PC-9 (cell line): ENCODE measurements at places on chromosomes 5 and 9. TPM values are rescaled to one million over a fixed set of nuclear protein-coding genes. Genes with fewer than 3 reads are reported as not detected.

DNA sequence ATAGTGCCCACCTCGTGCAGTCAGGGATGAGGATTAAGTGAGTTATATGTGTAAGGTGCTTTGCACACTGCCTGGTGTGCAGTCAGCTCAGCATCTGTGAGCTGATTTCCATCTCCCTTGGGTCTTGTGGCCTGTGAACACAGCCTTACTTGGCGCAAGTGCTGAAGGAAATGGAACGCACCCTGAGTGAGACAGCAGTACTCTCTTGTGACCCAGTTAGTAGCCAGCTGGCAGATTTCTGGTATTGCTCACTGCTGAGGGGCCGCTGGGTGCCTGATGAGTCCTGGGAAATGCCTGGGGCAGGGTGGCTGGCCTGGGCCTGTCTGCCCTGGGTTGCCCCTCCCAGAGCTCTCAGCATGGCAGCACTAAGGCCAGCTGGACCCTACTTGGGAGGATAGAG lies 90.9 kb upstream of the BOD1 start:
- no peak overlapping the region for H3K27ac ChIP-seq
- H3K4me1 ChIP-seq: no peaks in the 10 kb centered on the region
- H3K27me3 ChIP-seq: no peaks in the 10 kb centered on the region
- H3K4me3 ChIP-seq: no peak overlapping the region

Gene CNTFR
- not detected in 2 replicates for total RNA-seq

GRCh38 chr9:110095161-110095595 lies 112.8 kb downstream of the C9orf152 start:
- DNase-seq: no peak
- H3K27me3 ChIP-seq: no peaks in the 10 kb centered on the region
- peaks cover 23% of the 10 kb centered on the region for H3K4me1 ChIP-seq
- no peaks in the 10 kb centered on the region for H3K36me3 ChIP-seq

- H3K36me3 ChIP-seq: peaks cover 38% of the 10 kb centered on the region
- H3K4me1 ChIP-seq: peaks cover 13% of the 10 kb centered on the region
- no peak for DNase-seq
- no peaks in the 10 kb centered on the region for H3K27me3 ChIP-seq
- no peak overlapping the region for H3K27ac ChIP-seq
Observed at GRCh38 chr5:87408204-87408603, 4.5 kb downstream of the CCNH start.

GRCh38 chr9:70297141-70297540 lies 38.4 kb downstream of the SMC5 start:
- H3K36me3 ChIP-seq: peaks cover 53% of the 10 kb centered on the region
- DNase-seq: no peak
- H3K4me1 ChIP-seq: no peaks in the 10 kb centered on the region
- no peak overlapping the region for H3K4me3 ChIP-seq
- no peak overlapping the region for H3K27ac ChIP-seq

- peaks cover 28% of the 10 kb centered on the region for H3K4me1 ChIP-seq
- H3K4me3 ChIP-seq: peak overlapping the region; percentile 44; the same call in 1 of the 2 replicates
- no peaks in the 10 kb centered on the region for H3K36me3 ChIP-seq
Observed at GRCh38 chr9:27539479-27540441, 10.1 kb upstream of the MOB3B start.

- no peak overlapping the region for H3K4me3 ChIP-seq
- no peaks in the 10 kb centered on the region for H3K36me3 ChIP-seq
- no peaks in the 10 kb centered on the region for H3K27me3 ChIP-seq
- H3K4me1 ChIP-seq: no peaks in the 10 kb centered on the region
- H3K27ac ChIP-seq: no peak overlapping the region
Observed at GRCh38 chr5:121019106-121019505, 555.0 kb downstream of the PRR16 start.

Gene ARSI
- total RNA-seq: 2.6 and 3.2 TPM in 2 replicates

DNA sequence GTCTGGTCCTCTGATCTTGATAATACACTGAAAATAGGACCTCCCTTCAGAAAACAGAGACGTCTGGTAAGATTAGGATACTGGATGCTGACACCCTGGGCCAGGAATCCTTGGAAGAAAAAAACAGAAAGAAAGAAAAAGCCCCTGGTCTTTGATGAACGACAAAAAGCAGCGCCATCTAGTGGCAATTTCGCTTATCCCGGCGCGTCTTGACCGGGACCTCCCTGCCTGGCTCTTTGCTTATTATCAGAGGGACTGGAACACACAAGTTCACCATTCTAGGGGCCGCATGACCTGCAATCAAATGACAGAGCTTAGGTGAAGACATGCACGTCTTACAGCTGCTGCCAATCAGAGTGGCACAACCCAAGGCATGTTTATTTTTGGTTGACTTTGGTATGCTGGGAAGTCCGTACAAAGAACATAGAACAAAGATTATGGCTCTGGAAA lies 114.9 kb upstream of the NFIB start:
- DNase-seq: peak; percentile 49
- H3K4me3 ChIP-seq: no peak overlapping the region
- no peaks in the 10 kb centered on the region for H3K27me3 ChIP-seq

GRCh38 chr9:123120131-123120530 lies 86.7 kb downstream of the GPR21 start:
- H3K27ac ChIP-seq: no peak overlapping the region
- H3K4me1 ChIP-seq: no peaks in the 10 kb centered on the region
- H3K27me3 ChIP-seq: no peaks in the 10 kb centered on the region
- H3K36me3 ChIP-seq: no peaks in the 10 kb centered on the region
- no peak for DNase-seq

DNA sequence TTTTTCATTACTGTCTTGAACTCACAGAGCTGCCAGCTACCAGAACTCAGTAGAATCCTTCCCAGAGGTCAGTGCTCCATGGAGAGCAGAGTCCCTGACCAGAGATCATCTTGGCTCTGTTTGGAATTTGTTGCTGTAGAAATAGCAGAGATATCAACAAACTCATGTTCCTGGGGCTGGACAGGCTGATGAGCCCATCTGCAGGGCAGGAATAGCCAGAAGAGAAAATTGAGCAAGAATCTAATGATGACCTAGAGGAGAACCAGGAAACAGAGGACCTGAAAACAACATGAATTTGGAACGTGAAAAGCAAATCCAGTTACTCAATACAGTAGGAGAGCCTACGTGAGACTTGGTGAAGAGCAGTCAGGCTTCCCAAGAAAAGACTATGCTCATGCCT lies 437.8 kb downstream of the PLK2 start:
- H3K4me3 ChIP-seq: no peak overlapping the region
- peaks cover 31% of the 10 kb centered on the region for H3K4me1 ChIP-seq
- peak overlapping the region; percentile 82 for H3K27ac ChIP-seq

GRCh38 chr5:88883059-88883835 lies at the start of gene MEF2C:
Gene MEF2C (minus strand): TSS chr5:88883184. CDS start chr5:88823788, 59,396 bp downstream.
- peak within 1 kb of the TSS; percentile 87 for H3K4me3 ChIP-seq
- no peak for DNase-seq
- peaks cover 13% of the 10 kb centered on the region for H3K4me1 ChIP-seq
- no peaks in the 10 kb centered on the region for H3K36me3 ChIP-seq

DNA sequence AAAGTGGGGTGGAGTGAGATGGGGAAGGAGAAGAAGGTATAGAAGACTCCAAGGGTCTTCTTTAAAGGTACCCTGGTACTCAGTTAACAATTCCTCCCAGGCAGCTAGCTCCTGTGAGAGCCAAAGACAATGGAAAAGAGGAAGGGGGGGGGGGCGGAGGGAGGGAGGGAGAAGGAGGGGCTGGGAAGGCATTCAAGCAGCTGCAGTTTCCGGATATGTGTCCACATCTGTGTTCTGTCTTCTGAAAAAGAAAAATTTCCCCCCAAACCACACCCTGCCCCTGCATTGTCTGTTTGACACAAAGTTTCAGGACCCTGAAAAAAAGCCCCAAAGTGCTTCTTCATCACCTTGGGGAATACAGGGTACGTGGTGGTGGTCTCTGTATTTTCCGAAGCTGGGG lies 11.1 kb downstream of the SPRY4 start:
- H3K36me3 ChIP-seq: peaks cover 61% of the 10 kb centered on the region
- H3K4me1 ChIP-seq: peaks cover 12% of the 10 kb centered on the region; the same call in 1 of the 2 replicates
- no peak overlapping the region for H3K27ac ChIP-seq
- no peak overlapping the region for H3K4me3 ChIP-seq
- H3K27me3 ChIP-seq: no peaks in the 10 kb centered on the region

Gene RANBP3L
- not detected in 2 replicates for total RNA-seq

DNA sequence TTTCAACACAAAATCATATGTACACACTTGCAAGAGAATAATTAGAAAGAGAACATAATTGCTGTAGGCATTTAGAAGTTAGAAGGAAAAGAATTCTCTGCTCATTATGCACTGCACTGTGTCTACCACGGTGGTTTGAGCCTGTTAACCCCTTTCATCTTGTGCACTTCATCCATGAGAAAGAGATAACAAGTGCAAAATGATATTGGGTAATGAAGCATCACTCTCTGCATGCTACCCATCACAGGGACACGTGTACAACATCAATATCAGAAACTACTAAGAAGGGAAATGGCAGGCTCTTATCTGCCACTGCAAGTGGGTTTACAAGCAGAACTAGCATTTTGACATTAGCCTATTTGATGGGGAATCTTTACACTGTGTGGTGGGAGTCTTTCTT lies 202.6 kb downstream of the CDH12 start:
- no peaks in the 10 kb centered on the region for H3K27me3 ChIP-seq
- no peaks in the 10 kb centered on the region for H3K36me3 ChIP-seq
- H3K27ac ChIP-seq: no peak overlapping the region
- H3K4me1 ChIP-seq: no peaks in the 10 kb centered on the region

DNA sequence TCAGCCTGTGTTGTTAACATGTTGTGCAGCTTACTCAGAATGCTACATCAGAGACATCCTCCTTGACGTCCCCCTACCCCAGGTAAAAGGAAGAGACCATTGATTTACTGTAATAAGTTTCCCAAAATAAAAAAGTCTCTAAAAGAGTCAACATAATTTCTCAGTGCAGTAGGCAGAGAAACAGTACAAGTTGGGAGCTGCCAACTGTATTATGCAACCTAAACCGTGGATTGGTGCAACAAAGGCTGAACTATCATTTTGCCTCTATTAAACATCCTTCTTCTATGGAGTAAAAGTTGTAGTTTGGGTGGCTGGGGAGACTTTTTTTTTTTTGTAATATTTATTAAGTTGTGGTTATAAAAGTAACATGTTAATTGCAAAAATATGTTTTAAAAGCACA lies 208.0 kb downstream of the NR3C1 start:
- no peak overlapping the region for H3K4me3 ChIP-seq
- no peak for DNase-seq
- no peak overlapping the region for H3K27ac ChIP-seq
- no peaks in the 10 kb centered on the region for H3K36me3 ChIP-seq
- H3K27me3 ChIP-seq: no peaks in the 10 kb centered on the region
- no peaks in the 10 kb centered on the region for H3K4me1 ChIP-seq

- DNase-seq: no peak
- no peak overlapping the region for H3K27ac ChIP-seq
- no peak overlapping the region for H3K4me3 ChIP-seq
- no peaks in the 10 kb centered on the region for H3K36me3 ChIP-seq
- H3K4me1 ChIP-seq: no peaks in the 10 kb centered on the region
Observed at GRCh38 chr5:64637837-64638443, 52.4 kb upstream of the SHISAL2B start.

- no peaks in the 10 kb centered on the region for H3K4me1 ChIP-seq
- H3K27me3 ChIP-seq: peaks cover 8% of the 10 kb centered on the region; the same call in 1 of the 2 replicates
- no peak overlapping the region for H3K27ac ChIP-seq
- H3K4me3 ChIP-seq: no peak overlapping the region
- H3K36me3 ChIP-seq: no peaks in the 10 kb centered on the region
Observed at GRCh38 chr5:153749960-153750359, 259.5 kb downstream of the GRIA1 start.

- H3K4me3 ChIP-seq: no peak overlapping the region
- H3K27me3 ChIP-seq: peaks cover 49% of the 10 kb centered on the region
- H3K4me1 ChIP-seq: no peaks in the 10 kb centered on the region
- no peak for DNase-seq
Observed at GRCh38 chr9:137876781-137877386, 698 bp upstream of the CACNA1B start.

Gene NR4A3
- total RNA-seq: not detected in 2 replicates

DNA sequence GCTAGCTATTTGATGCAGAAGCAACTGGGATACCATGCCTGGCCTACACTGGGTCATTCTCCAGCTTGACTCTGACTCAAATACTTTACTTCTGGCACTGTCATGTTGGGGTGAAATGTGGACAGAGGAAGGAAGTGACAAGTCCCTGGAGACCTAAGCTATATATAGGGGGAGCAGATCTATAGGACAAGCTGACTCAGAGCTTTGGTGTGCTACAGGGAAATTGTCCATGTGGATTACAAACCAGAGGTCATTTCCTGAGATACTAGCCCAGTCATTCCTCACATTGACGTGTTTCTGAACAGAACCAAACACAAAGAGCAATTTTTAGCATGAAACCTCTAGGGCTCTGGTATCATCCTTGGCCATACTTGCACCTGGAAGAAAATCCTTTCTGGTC lies 531.6 kb upstream of the CLINT1 start:
- no peak for DNase-seq
- H3K27ac ChIP-seq: no peak overlapping the region
- H3K4me3 ChIP-seq: no peak overlapping the region
- H3K27me3 ChIP-seq: no peaks in the 10 kb centered on the region
- H3K36me3 ChIP-seq: no peaks in the 10 kb centered on the region

Gene GPR21
- total RNA-seq: 1.6 and 3.7 TPM in 2 replicates

Gene GDNF
- 0.38 and 0.85 TPM in 2 replicates for total RNA-seq

Gene SLC36A3
- total RNA-seq: not detected in 2 replicates

GRCh38 chr5:120083851-120084542 lies 380.1 kb upstream of the PRR16 start:
- no peak overlapping the region for H3K27ac ChIP-seq
- H3K27me3 ChIP-seq: no peaks in the 10 kb centered on the region
- no peaks in the 10 kb centered on the region for H3K36me3 ChIP-seq
- DNase-seq: no peak
- no peak overlapping the region for H3K4me3 ChIP-seq

GRCh38 chr9:4297786-4298254 lies 2.0 kb downstream of the GLIS3 start:
- H3K4me1 ChIP-seq: peaks cover 48% of the 10 kb centered on the region
- no peaks in the 10 kb centered on the region for H3K36me3 ChIP-seq
- peak overlapping the region; percentile 90 for H3K4me3 ChIP-seq

Gene SLC1A3
- 0.24 TPM in 1 of 2 replicates, not detected in the other for total RNA-seq

Gene SET
- 539 and 738 TPM in 2 replicates for total RNA-seq

DNA sequence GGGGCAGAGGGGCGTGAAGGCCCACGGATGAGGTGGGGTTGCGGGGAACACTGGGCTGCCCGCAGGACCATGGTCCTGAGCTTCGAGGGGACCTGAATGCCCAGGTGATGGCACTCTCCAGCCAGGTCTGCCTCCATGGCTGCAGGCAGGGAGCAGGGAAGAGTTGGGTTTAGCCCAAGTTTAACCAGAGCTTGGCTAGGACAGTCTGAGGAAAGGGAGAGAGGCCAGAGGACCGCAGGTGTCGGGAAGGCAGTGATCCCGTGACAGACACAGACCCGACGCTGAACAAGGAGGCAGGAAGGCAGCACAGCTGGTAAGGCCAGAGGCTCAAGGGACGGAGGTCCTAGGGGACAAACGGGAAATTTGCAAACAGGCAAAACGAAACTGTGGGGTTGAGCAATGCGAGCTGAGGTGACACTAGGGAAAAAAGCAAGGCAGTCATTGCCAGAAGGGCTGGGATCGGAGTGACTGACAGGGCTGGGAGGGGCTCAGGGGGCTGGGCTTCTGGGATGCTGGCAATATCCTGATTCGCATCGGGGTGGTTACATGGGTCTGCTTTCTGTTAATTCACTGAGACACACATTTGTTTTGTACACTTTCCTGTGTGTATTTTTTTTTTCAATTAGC lies 25.0 kb downstream of the ARPC5L start:
- DNase-seq: no peak
- H3K36me3 ChIP-seq: no peaks in the 10 kb centered on the region; the same call in 1 of the 2 replicates
- H3K27me3 ChIP-seq: no peaks in the 10 kb centered on the region
- H3K4me3 ChIP-seq: no peak overlapping the region
- no peak overlapping the region for H3K27ac ChIP-seq
